RWPE2 (cell line): ENCODE measurements at places on chromosomes 16 and 17.

- no peak for DNase-seq
Observed at GRCh38 chr17:42639525-42640113, 19.5 kb upstream of the TUBG2 start.

DNA sequence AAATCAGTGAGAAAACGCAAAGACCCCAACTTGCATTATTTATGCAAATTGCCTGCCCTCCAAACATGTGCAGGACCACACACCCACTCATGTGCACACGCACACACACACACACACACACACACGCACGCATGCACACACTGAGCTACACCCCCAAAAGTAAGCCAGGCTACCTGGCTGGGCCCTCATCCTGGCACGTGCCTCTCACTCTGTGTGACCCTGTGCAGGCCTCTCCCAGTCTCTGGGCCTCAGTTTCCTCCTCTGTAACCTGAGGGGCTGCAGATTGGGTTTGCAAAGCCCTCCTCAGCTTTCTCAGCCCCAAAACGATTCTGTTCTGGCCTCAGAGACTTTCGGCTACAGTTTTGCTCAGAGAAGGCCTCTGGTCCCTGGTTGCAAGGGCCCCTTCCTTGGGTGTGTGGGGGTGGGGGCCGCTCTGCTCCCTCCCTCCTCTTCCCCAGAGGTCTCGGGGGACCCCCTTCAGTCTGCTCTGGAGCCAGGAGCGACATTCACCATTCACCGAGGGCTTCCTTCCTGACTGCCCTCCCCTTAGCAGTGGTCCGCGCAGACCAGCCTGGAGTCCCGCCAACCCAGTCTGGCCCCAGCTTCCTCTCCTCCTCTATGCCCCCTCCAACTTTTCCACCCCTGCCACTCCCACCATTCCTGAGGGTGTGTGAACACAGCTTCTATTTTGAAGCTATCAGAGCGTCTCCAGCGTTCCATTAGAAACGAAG, 5.4 kb upstream of the PIK3R6 start:
- DNase-seq, result no peak

GRCh38 chr17:74945543-74945942, 9.8 kb downstream of the OTOP3 start:
- no peak for DNase-seq

DNA sequence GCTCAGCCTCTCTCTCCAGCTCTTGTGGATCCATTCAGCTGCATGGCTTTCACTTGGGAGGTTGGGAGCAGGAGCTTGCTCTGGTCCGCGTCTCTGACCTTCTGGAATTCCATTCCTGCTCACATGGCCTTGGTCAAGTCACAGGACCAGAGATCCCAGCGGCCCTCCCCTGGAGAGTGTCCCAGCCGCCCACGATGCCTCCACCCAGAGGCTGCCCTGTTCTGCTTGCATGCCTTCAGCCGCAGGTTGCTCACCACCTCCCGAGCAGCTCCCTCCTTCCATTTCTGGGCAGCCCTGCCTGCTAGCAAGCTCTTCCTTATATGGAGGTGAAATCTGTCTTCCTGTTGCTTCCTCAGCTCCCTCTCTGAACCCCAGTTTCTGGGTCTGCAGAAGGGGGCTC, 32.6 kb downstream of the RAI1 start:
- DNase-seq, result no peak

DNA sequence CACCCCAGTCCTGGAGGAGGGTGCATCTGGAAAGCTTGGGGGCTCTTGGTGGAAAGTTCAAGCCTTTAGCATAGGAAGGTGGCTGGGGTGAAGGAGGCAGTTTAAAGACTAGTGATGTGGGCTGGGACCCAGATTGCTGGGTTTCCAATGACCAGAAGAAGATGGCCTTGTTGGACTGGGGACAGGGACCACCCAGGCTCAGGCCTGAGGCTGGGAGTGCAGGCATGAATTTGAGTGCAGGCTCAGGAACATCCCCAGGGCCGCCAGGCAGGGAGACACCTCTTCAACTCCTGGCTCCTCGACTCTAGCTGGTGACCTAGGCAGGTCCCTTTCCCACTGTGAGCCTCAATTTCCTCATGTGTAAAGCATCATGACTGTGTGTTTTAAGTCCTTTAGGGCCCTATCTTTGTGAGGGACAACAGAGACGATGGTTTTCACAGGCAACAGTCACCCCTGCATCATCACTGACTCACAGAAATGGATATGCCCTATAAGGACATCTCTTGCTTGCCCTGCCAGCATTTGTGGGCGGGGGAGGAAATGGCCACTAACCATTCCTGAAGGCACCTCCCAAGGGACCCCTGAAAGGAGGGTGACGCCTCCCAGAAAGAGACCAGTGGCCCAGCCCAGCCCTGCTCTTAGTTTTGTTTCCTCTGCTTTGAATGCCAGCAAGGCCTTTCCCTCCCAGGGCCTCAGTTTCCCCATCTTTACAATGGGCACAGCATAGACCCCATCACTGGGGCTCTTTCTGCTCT, 11.1 kb downstream of the NLRC5 start:
- DNase-seq, result peak; percentile 90

DNA sequence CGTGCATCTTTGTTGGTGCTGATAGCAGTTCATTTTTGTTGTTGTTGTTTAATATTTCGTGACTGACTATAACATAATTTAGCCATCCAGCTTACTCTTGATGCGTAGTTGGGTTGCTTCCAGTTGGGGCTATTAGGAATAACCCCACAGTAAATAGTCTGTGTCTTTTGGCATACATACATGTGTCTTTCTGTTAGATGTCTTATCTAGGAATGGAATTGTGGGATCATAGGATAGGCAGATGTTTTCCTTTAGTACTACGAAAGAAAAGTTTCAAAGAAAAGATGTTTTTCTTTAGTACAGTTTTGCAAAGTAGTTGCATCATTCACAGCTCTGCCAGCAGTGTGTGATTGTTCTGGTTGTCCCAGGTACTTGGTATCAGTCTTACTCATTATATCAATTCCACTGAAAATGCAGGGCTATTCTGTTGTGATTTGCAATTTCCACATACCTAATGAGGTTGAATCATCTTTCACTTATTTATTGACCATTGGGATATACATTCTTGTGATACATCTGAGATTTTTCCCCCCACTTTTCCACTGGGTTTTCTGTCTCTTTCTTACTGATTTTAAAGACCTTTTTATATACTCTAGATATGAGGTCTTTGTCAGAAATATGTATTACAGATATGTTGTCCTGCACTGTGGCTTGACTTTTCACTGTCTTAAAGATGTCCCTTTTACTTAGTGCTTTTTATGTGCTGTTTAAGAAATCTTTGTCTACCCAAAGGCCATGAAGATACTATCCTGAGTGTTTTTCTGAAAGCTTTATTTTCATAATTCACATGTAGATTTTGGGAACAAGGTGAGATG, 173.3 kb downstream of the MRTFB start:
- DNase-seq, result no peak

DNA sequence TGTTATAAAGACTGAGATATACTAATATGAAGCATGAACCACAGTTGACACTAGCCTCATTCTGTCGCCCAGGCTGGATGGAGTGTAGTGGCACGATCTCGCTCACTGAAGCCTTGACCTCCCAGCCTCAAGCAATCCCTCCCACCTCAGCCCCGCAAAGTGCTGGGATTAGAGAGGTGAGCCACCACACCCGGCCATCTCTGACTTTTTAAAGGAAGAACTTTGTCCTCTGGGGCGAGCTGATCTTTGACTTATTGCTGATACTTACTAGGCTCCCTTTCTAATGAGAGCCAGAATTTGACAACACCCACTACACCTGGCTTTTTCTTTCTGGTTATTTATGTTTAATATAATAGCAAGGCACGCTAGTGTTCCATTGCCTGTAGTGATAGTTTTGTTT, 57.2 kb downstream of the CLEC16A start:
- DNase-seq, result no peak

GRCh38 chr16:80202831-80203413, 337.9 kb upstream of the DYNLRB2 start:
- no peak for DNase-seq

DNA sequence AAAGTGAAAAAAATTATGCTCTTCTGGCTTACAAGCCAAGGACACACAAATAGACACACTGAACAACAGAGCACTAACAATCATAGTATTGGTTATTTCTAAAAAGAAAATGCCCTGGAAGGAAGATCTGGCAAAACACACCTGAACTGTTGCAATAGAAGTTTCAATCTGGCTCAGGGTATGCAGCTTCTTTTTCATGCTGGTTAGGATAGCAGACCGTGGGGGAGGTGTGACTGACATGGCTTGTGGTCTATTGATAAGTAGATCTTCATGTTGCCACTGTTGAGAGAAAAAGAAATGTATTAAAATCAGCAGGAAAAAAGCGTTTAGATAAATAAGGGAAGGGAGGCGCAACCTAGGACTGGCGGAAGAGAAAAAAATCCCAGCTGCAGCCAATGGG, 26.5 kb upstream of the ARL6IP1 start:
- DNase-seq, result no peak

DNA sequence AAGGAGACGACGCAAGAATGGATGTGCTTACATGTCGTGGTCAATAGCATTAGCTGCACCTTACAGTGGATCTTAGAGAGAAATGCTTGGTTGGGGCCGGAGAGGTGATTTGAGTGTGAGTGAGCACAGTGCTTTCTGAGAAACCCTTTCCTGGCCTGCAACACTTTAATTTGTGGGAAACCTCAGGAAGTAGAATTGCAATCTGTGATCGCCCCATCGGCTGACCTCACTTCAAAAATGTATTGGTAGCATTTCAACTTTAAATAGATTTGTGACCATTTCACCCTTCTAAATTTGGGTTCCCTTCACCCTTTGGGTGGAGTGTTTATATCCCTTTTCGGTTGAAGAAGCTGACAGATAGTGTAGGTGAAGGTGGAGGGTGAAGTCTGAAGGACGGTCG, 13.2 kb downstream of the PRKCB start:
- no peak for DNase-seq
